ENCODE measurements at places on chromosomes 1 and 21. TPM values are rescaled to one million over a fixed set of nuclear protein-coding genes. Genes with fewer than 3 reads are reported as not detected.

Gene C21orf58
- 2.7 TPM for total RNA-seq

Gene ARHGEF10L
- 91.9 TPM for total RNA-seq

Gene SPATA21
- not detected for total RNA-seq

Gene APP
- total RNA-seq: 1,303 TPM

Gene MRAP
- not detected for total RNA-seq

Gene MNDA
- 8.3 TPM for total RNA-seq

- no peak for DNase-seq
Observed at GRCh38 chr1:46689356-46689755, 17.7 kb downstream of the TEX38 start.

- no peak for DNase-seq
Observed at GRCh38 chr1:36879613-36880012, 154.7 kb downstream of the GRIK3 start.

- no peak for DNase-seq
Observed at GRCh38 chr1:24142546-24143534, at the start of gene IL22RA1. IL22RA1 (minus strand) TSS chr1:24143140; CDS start chr1:24143082, 58 bp downstream.

DNA sequence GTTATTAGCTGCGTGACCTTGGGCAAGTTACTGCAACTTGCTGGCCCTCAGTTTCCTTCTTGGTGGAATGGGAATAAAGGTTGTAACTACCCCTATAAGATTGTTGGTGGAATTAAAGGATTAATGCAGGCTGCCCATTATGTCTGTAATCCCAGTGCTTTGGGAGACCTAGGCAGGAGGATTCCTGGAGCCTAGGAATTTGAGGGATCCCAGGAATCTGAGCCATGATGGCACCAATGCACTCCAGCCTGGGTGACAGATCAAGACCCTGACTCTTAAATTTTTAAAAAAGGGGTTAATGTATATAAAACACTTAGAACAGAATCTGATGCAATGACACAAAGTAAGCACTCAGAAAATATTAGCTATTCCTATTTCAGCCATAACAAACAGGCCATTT lies 67.3 kb downstream of the PTGER3 start:
- no peak for DNase-seq

GRCh38 chr1:21865609-21865942 lies 53.5 kb downstream of the LDLRAD2 start:
- DNase-seq: no peak

- no peak for DNase-seq
Observed at GRCh38 chr1:53511933-53512806, 53.0 kb downstream of the DMRTB1 start.

DNA sequence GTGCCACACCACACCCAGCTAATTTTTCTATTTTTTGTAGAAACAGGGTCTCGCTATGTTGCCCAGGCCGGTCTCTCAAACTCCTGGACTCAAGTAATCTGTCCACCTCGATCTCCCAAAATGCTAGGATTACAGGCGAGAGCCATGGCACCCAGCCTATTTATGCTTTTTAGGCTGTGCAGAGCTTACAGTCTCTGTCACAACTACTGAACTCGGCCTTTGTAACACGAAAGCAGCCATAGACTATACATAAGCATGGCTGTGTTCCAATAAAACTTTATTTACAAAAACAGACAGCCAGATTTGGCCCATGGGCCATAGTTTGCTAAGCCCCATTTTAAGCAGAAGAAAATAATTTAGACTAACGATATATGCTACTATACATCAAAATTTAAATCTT lies 54.4 kb downstream of the NID1 start:
- no peak for DNase-seq
